H54 (cell line): ENCODE measurements at places on chromosomes 4 and X.

GRCh38 chr4:122475233-122475632, 18.7 kb upstream of the IL2 start:
- DNase-seq, result no peak

DNA sequence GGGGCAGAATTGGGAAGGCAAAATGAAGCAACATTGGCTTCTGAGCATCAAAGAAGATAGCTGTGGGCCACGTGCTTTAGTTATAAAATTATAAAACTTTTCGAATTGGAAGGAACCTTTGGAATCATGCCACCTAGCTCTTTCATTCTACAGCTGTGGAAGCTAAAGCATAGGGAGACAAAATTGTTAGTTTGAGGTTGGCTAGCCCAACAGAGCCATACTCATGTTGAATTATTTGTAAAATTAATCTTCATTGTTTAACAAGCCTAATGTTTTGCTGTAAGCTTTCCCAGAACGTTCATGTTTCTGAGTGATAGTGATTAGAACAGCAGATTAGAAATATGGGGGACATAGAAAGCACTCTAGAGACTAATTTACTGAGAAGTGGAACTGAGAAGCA, 35.9 kb downstream of the HHIP start:
- DNase-seq, result no peak

DNA sequence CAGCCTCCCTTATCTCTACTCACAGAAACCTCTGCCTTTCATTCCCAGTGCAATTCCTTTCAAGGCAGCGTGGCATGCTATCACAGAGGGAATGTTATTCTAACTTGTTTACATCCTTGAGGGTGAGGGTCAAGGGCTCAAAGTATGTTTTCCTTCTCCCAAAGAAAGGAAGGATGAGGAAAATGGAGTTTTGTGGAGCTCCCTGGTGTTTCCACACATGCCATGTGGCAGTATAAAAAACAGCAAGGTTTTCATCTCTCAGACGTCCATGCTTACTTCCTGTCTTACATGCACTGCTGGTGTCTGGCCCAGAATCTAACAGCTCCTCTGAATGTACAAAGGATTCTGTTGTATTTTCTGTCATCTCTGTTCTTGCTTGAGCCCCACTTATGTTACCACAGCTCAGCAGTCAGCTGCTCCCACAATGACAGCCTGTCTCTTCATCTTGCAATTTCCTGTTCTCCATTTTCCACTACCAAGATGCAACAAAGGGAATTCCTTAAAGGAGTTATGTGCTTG, 128.0 kb downstream of the SNCA start:
- DNase-seq, result no peak

DNA sequence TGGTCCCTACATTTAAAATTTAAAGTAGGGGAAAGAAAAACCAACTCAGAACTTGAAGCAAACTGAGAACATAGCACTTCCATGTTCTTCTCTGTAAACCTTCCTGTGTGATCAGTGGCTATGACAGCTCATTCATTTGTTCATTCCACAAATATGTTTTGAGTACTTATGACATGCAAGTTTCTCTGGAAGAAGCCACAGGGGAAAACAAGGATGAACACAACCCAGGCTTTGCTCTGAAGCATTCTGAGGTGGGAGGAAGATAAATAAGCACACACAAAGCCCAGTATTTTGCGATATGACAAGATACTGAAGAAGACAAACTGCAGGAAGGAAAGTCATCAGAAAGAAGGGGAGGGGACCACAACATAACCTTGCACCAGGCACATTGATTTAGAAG, 96.4 kb downstream of the CHIC2 start:
- no peak for DNase-seq

GRCh38 chrX:3216581-3217180, 129.8 kb downstream of the MXRA5 start:
- no peak for DNase-seq
